ELR (cell line): ENCODE measurements at places on chromosomes 3 and 15.
A peak's percentile ranks its signal among the peaks of the same experiment; 100 is the strongest.

DNA sequence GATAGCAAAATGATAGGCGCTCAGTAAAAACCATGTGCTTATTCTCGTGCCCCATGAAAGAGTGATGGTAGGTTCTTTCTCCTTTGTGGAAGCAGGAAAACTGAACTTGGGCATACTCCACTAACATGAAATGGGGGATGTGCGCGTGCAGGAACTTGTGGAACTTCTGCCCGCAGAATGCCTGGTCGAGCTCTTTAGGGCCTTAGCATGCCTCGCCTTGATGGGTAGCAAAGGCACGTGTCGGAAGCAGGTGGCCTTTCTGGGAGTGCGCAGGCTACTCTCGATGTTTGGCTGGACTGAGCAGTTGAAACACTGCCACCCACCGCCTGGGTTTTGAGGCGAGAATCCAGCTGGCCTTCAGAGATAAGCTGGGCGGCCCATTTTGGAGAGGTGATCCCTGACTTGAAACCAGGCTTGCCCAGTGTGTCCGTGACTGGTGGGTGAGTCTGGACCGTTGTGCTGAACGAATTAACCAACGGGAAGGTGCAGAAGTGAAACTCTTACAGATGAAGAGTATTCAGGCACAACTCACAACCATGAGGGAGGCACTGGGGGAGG is 842 bp downstream of the PCCB start:
- DNase-seq: peak; percentile 49

DNA sequence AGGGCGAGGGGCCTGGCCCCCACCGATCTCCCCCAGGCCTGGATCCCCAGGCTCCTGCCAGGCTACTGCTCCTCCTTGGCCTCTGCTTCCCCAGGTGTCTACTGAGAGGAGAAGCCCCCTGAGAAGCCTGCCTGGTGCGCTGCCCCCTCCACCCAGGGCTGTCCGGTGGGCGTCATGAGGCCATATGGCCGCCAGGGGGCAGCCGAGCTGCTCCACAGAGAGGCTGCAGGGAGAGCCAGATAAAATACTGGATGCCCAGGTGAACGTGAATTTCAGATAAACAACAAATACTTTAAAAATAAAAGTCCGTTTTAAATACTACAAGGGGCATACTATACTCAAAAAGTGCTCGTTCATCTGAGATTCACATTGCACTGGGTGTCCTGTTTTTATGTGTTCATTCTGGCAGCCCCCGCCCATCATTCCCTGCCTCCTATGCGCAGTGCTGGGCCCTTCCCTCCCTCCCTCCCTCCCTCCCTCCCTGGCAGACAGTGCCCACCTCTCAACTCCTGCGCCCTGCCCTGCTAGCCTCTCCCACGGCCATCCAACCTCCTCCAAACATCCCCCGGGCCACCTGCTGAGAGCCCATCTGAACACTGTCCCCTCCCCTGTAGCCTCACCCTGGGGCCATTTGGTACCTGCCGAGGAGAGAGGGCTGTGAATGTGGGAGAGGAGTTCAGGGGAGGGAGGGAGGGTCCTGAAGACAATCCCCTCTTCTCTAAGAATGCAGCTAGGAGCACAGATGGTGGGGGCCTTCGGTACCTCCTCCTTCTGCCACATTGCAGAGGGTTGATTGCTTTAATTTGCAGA is 29.6 kb downstream of the PSTPIP1 start:
- DNase-seq: peak; percentile 61

- peak; percentile 79 for DNase-seq
Observed at GRCh38 chr3:71062952-71063772, 520.4 kb downstream of the FOXP1 start.

GRCh38 chr3:122101646-122102045 is 46.5 kb downstream of the CD86 start:
- DNase-seq: peak; percentile 80

DNA sequence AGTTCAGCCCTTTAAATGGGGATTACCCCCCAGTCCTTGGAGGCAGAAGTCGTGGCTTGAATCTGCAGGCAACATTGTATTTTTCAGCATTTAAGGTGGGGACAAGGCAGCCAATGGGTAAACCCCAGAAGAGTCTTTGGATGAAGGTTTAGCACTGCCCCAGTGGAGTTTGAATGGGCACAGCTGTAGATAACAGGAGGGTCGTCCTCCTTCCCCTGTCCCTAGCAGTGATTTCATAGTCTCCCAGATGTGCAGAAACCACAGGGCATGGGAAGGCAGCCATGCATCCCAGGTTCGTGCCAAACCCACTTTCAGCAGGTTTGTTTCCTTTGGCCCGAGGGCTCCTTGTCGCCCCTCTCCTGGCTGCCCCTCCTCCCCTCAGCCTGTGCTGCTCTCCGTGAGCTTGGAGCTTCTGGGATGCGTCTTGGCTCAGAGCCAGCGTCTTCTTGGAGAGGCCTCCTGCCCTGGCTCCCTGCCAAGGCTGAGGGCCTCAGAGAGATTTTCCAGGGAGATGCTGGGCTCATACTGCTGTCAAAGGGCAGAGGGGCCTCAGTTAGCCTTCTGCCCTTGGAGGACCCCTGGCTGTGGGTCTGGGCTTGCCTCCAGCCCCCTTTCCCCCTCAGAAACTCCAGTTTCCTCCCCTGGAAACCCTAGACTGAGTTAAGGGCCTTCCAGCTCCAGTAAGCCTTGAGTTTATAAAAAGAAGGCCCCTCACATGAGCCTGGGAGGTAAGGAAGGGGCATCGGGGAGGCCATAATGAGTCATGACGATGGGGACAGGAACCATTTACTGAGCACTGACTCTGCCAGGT is 48.9 kb upstream of the POLG start:
- no peak for DNase-seq

DNA sequence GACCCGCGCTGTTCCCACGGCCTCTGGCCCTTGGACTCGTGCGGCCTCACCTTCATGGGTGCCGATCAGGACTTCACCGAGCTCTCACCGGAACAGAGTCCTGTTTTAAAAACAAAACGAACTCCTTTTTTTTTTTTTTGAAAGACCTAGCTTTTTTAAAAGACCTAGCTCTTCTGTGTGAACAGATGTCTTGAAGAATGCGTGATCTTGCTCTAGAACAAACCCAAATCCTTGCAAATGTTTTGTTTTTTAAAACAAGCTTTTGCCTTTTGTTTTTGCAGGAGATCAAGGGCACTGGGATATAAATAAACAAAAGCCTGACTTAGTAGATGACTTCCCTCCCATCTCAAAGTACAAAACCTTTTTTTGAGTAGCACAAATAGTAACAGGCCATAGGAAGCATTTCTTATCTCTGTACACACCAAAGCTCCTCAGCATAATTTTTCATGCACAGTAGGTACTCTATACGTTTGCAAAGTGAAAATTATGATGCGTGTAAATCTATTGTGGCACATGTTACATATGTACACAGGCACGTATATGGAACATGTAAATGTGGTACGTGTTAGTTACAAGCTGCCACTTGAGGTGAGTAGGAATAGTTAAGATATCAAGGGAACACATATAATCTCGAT is 1.1 kb upstream of the MSL2 start:
- no peak for DNase-seq

DNA sequence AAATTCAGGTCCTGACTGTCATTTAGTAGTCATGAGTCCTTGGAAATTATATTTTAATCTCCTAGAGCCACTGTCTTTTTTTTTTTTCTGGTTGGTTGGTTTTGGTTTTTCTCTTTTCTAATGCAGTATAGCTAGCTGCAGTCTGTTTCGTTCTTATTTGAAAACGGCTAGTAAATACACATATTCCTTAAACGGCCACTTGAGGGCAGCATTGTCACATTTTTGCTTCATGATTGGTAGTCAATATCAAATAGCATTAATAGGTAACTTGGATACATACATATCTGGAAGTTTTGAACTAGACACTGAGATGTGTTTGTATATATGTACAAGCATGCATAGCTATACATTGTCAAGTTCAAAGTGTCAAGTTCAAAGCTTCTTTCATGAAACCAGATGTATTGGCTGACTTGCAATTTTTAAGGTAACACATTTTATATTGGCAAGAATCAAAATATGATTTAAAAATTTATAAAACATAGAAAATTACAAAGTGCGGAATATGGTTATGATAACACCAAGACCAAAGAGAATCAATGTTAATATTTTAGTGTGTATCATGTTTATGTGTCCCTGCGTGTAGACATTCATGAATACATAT is 22.5 kb downstream of the GABRA5 start:
- peak; percentile 53 for DNase-seq

DNA sequence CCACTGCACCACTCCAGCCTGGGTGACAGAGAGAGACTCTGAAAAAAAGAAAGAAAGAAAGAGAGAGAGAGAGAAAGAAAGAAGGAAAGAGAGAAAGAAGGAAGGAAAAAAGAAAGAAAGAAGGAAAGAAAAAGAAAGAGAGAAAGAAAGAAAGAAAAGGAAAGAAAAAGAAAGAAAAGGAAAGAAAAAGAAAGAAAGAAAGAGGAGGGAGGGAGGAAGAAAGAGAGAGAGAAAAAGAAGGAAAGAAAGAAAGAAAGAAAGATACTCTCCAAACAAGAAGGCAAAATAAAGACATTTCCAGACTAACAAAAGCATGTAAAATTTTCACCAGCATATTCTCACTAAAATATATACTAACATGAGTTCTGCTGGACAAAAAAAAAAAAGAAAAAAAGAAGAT is 228.7 kb downstream of the DPH6 start:
- no peak for DNase-seq

- no peak for DNase-seq
Observed at GRCh38 chr3:21934591-21934990, 183.6 kb upstream of the ZNF385D start.

DNA sequence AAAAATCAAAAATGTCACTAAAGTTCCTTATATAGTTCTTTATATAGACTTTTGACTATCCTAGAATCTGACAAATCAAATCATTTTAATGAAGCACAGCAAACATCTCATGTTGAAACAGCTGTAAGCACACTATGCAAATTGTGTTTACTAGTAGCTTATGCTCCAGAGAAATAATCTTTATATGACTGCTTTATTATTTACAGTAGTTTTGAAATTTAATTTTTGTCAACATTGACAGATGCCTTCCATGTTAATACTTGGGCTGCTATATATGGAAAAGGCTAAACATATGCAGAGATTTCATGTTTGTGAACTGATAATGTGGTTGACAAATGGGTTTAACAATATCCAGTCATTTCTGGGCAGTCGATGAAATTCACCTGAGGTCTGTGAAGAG is 616.8 kb downstream of the TAFA4 start:
- no peak for DNase-seq

- DNase-seq: no peak
Observed at GRCh38 chr3:43048470-43048869, 57.4 kb downstream of the POMGNT2 start.

DNA sequence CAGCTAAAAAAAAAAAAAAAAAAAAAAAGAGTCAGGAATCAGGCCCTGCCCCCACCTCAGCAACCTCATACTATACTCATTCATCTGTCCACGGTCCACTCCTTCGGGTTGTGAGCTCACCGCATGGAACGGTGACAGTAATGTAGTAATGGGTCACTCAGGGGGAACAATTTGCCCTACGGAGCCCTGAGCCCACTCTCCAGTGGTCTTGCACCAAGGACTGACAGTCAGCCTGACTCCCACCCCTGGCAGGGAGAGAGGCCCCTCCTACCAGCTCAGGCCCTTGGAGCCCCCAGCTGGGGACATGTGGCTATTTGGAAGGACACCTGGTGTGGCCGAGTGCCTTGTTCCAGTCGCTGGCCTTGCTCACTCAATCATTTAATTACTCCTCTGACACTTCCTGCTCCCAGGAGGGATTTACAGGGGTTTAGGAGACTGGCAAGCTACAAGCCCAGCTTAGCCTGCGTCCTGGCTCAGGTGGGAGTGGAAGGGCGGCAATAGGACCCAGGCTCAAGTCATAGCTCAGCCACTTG is 19.9 kb upstream of the CACNA2D2 start:
- no peak for DNase-seq

DNA sequence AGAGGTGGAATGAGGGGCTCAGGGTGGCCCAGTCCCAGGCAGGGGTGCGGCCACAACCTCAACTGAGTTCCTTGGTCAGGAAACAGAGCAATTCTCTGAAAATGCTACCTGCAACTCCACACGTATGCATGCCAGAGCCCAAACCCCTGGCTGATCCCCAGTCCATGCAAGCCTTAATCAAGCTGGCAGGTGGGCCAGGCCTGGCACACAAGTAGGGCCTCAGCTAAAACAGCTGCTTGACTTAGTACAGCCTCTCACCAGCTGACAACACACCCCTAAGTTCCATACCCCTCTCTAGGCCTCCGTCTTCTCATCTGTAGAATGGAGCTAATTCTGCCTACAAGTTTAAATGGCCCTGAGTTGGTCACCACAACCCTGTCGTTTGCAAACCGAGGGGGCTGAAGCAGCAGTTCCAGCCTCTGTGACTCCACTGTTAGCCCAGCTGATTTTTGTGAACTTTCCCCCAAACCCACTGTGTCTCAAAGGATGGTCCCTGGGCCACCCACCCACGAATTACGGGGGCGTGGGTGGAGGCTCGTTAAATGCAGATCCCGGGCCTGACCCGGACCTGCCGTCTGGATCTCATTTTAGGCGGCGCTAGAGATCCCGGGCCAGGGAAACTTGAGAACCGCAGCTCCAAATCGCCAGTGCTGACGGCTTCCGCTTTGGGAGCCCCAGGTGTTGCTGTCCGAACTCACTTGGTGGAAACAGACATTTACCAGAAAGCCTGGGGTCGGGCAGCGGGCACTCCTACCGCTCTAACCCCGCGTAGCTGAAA is 927 bp downstream of the CHDH start:
- DNase-seq: peak; percentile 13

GRCh38 chr15:69592954-69593353 is 140.3 kb downstream of the RPLP1 start:
- DNase-seq: no peak

DNA sequence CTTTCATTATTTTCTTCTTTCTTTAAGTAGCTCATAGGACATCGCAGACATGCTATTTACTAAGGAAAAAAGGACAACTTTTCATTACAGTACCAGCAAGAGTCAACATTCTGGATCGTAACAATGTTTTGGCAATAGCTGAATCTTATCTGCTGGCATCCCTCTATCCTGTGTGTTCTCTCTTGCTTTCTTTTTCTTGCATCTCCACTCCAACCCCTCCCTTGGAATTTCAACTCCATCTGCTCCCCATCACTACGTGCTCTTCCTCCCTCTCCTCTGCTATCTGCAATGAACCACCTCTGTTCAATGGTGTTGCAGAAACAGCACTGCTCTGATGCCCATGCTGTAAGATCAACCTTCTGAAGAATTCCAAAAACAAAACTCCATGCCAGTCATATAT is 106.6 kb downstream of the FBN1 start:
- no peak for DNase-seq

DNA sequence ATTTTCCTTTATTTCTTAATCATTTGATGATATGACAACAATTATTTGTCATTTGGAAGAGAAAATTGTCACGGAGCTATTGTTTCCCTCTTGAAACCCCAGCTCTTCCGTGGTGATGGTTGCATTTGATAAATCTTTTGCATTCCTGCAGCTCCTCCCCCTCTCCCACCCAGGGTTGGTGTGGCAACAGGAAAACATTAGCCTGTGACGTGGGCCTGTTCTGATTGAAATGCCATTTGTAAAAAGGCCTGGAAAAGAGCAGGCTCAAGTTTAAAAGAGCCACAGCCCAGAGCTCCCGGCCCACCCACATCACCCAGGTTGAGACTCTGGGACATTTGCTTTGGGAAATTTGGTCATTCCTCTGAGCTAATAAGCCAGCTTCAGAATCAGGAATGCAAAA is 282.5 kb downstream of the RPLP1 start:
- no peak for DNase-seq

GRCh38 chr3:30530084-30530483 is 76.3 kb upstream of the TGFBR2 start:
- DNase-seq: no peak
